HCEC 1CT (cell line): ENCODE measurements at places on chromosomes 16 and 17.

DNA sequence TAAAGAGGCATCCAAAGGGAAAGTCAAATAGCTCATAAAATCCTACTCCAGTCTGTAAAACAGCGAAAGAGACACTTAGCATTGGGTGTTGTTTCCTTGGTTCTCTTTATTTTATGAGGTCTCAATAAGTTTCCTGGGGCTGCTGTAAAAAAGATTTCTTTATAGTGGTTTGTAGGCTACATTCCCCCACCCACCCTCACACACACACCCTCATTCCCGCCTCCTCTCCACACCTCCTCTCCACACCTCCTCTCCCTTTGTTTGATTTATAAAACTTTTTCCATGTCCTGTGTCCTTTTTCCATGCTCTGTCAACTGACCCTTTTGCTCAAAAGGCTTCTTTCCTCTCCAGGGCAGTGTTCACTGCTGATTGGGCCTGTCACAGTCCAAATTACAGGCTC is 178.9 kb upstream of the SOX9 start:
- no peak for DNase-seq

DNA sequence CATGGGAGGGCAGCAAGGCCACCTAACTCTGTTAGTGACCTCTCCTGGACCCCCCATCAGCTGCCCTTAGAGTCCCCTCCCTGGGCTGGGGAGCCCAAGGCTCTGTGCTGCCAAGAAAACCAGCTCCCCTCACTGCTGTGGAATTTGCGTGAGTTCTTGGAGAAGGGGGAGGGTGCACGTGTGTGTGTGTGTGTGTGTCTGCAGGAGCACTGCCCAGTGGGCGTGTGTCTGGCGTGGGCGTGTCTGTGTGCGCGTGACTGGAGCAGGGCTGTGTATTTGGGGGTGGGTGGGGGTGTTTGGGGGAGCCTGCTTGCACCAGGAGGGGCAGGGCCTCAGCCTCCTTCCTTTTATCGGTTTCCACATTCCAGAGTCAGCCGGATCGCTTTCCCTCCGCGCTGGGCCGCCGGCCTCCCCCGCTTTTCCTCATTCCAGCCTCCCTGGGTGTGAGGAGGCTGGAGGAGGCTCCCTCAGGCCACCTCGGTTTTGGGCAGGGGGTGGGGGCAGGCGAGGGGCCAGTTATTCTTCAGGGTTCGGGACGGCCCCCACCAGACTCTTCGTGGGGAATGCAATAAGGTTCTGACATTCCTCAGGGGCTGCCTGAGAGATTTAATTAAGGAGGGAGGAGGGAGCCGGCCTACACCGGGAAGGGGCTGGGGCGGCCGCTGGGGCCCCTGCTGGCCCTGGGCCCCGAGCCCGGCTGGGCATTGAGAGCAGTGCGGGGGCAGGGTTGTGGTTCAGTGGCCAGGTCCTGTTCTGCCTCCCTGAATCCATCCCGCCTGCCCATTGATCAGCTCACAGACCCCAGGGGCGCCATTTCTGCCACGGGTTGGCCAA is 2.5 kb downstream of the VASN start:
- DNase-seq: peak; percentile 87

GRCh38 chr17:36727052-36727451 is 125.7 kb downstream of the MRM1 start:
- no peak for DNase-seq

DNA sequence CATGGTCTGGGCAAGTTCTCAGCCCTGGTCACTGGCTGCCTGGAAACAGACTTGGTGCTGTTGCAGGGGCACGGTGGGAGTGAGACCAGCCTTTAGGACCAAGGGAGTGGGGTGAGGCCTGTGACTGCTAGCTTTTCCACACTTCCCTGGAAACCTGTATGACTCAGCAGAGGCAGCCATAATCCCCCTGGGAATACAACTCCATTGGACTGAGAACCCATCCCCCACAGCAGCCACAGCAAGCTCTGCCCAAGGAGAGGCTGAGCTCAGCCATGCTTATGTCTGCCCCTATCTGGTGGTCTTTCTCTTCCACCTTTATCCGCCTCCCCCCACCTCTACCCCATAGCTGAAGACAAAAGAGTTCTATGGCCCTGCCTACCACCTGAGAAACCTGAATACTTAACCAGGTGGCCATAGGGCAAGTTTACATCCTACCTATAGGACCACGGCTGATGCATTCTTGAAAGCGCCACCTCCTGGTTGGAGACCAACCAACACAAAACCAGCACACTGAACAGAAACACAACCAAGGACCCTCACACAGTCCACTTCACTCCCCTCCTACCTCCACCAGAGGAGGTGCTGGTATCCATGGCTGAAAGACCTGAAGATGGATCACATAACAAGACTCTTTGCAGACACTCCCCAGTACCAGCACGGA is 816.2 kb upstream of the SOX9 start:
- no peak for DNase-seq

GRCh38 chr17:17149520-17150447 is 56.3 kb downstream of the PLD6 start:
- DNase-seq: no peak

GRCh38 chr17:16448490-16448889 is 33.1 kb downstream of the TRPV2 start:
- no peak for DNase-seq

- no peak for DNase-seq
Measured at GRCh38 chr17:162689-163088, 18.8 kb downstream of the DOC2B start.
